Mononuclear cell (primary cell): ENCODE measurements at places on chromosomes 1 and 21. TPM values are rescaled to one million over a fixed set of nuclear protein-coding genes. Genes with fewer than 3 reads are reported as not detected.

The CCNL2 gene
- total RNA-seq = 127 TPM

The GART gene
- total RNA-seq = 25.5 TPM

The B3GALT5 gene
- total RNA-seq = not detected

The CDK11B gene
- 9.3 TPM for total RNA-seq

The PRKACB gene
- 57.8 TPM for total RNA-seq

The CFHR1 gene
- total RNA-seq = not detected

The PLA2G2C gene
- under 0.01 TPM for total RNA-seq

The ELF3 gene
- 2.8 TPM for total RNA-seq

The TAS1R1 gene
- total RNA-seq = 0.10 TPM

The SLAMF1 gene
- total RNA-seq = 30.0 TPM

The CFHR2 gene
- total RNA-seq = not detected

The GNAI3 gene
- 8.9 TPM for total RNA-seq

The TDRD5 gene
- total RNA-seq = 0.10 TPM

The OR2L3 gene
- not detected for total RNA-seq

The CDK18 gene
- 0.94 TPM for total RNA-seq

The TFF2 gene
- not detected for total RNA-seq

The LRRC53 gene
- not detected for total RNA-seq

The CD1C gene
- 12.8 TPM for total RNA-seq

The NBPF3 gene
- 6.6 TPM for total RNA-seq

The PATJ gene
- 45.0 TPM for total RNA-seq

The CLCA2 gene
- total RNA-seq = not detected
